Mammary epithelial cell (primary cell): ENCODE measurements at places on chromosomes 3 and 15. TPM values are rescaled to one million over a fixed set of nuclear protein-coding genes. Genes with fewer than 3 reads are reported as not detected.

The DUOX2 gene
- total RNA-seq = 0.24 and 0.43 TPM in 2 replicates

The FBN1 gene
- 14.0 and 15.6 TPM in 2 replicates for total RNA-seq

The CLEC3B gene
- total RNA-seq = 0.40 TPM in 1 of 2 replicates, not detected in the other

- no peak for DNase-seq
Measured at GRCh38 chr3:53646723-53647122, 152.3 kb downstream of the CACNA1D start.

DNA sequence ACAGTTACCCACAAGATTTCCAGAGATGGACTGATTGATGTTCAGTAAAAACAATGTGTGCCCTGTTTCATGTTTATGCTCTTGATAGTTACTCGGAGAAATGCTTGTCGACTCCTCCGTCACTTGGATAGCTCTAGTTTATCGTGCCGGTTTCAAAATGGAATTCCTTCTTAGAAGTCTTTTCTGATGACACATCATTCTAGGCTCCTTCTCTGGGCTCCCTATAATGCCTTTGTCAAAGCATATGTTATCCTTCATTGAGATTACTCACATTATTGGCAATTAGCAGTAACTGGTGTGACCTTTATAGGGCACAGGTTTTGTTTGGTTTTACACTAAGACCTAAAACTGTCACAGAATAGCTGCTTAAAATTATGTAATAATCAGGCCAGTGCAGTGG, 201.8 kb downstream of the CNTN6 start:
- no peak for DNase-seq

- no peak for DNase-seq
Measured at GRCh38 chr15:77727635-77728304, 95.1 kb upstream of the LINGO1 start.
